Esophagus squamous epithelium (tissue), 5 donors: ENCODE measurements at places on chromosomes 12 and 14.

GRCh38 chr14:91252871-91253794 lies 8.6 kb upstream of the GPR68 start:
- peak overlapping the region; percentile 74 for H3K27ac ChIP-seq
- peak overlapping the region; percentile 79 for H3K4me3 ChIP-seq
- H3K4me1 ChIP-seq: peaks cover 76% of the 10 kb centered on the region
- H3K36me3 ChIP-seq: no peaks in the 10 kb centered on the region
- H3K27me3 ChIP-seq: no peaks in the 10 kb centered on the region

GRCh38 chr12:47740606-47741339 lies 15.5 kb upstream of the ENDOU start:
- no peak overlapping the region for H3K27ac ChIP-seq
- no peaks in the 10 kb centered on the region for H3K27me3 ChIP-seq
- no peak overlapping the region for H3K4me3 ChIP-seq
- no peak for DNase-seq
- H3K36me3 ChIP-seq: no peaks in the 10 kb centered on the region
- H3K4me1 ChIP-seq: peaks cover 46% of the 10 kb centered on the region

GRCh38 chr14:25848601-25849000 lies 749.2 kb downstream of the NOVA1 start:
- no peaks in the 10 kb centered on the region for H3K36me3 ChIP-seq
- DNase-seq: no peak
- H3K4me3 ChIP-seq: no peak overlapping the region
- H3K27ac ChIP-seq: no peak overlapping the region

DNA sequence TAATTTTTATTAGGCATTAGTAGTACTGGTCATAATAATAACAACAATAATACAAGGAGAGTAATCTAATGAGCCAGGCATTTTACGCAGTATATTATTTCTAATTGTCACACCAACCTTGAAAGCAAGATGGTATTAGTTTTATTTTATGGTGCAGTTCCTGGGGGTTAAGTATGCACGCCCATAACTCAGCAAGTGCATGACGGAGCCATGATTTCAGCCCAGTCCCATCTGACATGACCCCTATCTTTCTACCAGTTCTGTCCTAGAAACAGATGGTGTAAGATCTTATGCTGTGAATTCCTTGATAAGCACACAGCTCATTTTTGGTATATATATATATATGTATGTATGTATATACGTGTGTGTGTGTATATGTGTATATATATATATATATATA lies 106.0 kb downstream of the AEBP2 start:
- H3K4me1 ChIP-seq: peaks cover 4% of the 10 kb centered on the region
- H3K4me3 ChIP-seq: no peak overlapping the region
- no peak for DNase-seq
- H3K27ac ChIP-seq: peak overlapping the region; percentile 72

DNA sequence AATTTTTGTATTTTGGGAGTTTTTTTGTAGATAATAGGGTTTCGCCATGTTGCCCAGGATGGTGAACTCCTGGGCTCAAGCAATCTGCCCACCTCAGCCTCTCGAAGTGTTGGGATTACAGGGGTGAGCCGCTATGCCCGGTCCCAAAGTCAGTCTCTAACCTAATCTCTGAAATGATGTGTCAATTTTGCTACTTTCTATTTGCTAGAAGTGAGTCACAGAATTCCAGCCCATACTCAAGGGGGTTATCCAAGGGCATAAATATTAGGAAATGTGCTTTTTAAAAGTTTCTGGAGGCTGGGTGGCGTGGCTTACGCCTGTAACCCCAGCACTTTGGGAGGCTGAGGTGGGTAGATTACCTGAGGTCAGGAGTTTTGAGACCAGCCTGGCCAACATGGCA lies 40.5 kb downstream of the RESF1 start:
- H3K4me3 ChIP-seq: no peak overlapping the region
- peaks cover 71% of the 10 kb centered on the region for H3K36me3 ChIP-seq
- no peaks in the 10 kb centered on the region for H3K27me3 ChIP-seq
- H3K4me1 ChIP-seq: no peaks in the 10 kb centered on the region
- no peak for DNase-seq
